ENCODE measurements at places on chromosomes 2 and 18.
A peak's percentile ranks its signal among the peaks of the same experiment; 100 is the strongest.

DNA sequence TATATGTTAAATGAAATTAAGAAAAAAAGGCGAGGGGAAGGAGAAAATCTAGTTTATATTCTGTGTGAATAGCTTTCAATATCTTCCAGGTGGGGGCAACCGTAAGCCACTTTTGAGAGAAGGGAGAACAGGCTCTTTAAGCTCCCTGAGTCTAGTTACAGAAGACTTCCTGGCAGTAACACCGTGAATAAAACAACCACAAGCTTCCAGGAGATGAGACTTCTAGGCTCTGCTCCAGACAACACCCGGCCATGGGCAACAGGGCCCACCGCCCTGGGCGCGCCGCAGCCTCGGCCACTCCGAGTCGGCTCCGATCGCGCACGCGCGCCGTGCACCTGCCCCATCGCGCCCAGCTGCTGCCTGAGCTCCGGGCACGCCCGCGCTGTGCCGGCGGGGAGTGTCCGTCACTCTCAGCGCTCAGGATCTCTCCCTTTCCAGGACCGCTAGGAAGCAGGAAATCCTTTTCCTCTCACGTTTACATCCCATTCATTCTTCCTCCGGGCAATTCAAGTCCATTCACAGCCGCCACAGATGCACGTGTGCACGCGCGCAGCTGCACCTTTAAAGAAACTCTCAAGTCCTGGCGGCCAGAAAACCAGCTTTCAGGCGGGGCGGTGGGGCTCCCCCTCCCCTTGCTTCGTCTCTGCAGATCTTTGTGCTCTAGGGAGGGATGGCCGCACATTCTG lies 19.4 kb upstream of the PAX3 start:
- DNase-seq = no peak

DNA sequence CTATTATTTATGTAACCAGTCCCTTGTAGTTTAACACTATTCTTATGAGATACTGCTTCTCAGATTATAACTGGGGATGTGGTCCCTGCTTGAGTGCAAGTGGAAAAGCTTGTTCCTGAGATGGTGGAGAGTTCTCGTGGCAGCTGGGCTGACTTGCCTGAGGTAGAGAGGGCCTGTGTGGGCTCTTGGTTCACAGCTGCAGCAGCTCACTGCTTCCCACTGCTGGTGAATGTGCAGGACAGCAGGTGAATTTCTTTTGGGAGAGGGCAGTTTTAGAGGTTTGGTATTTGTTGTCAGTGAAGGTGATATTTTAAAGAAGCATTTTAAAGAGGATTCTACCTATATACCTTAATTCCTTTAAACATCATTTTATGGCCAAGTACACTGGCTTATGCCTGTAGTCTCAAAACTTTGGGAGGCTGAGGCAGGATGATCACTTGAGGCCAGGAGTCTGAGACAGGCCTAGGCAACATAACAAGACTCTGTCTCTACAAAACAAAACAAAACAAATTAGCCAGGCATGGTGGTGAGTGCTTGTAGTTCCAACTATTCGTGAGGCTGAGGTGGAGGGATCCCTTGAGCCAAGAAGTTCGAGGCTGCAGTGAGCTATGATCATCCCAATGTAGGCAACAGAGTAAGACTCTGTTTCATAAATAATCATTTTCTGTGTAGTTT lies 94.8 kb downstream of the MTA3 start:
- peak; percentile 43 for DNase-seq

DNA sequence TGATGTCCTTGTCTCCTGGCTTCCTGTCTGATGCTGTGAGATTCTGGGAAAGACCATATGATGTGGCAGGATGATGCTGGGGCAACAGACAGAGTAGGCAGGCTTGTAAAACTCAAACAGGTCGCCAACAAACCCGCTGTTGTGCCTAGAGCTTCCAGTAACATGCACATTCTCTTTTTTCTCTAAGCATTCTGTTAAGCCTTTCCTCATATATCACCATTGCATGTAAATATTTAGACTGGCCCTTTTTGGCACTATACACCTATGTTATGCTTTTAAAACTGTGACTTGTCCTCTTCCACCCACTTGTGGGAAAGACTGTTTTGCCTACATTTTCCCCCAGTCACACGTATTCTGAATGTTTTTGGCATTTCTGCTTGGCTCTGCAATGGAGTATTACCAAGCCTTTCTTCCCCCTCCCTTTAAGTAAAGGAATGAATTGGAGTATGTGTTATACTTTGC lies 250.4 kb upstream of the TANK start:
- no peak for DNase-seq

GRCh38 chr2:2590141-2590540 lies 259.1 kb upstream of the MYT1L start:
- DNase-seq = no peak

DNA sequence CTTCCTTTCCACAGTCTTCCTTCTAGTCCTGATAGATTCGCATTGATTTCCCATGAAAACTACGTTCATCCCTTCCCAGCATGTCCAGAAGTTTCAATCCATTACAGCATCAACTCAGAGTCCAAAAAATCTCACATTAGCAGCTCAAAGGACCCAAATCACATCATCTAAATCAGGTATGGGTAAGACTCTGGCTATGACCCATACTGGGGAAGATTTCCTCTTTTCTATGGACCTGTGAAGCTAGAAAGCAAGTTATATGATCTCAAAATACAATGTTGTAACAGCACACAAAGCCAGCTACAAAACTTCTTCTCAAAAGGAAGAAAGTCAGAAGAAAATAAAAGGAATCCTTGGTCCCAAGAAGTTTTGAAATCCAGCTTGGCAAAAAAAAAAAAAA lies 5.7 kb upstream of the DCC start:
- DNase-seq = no peak

DNA sequence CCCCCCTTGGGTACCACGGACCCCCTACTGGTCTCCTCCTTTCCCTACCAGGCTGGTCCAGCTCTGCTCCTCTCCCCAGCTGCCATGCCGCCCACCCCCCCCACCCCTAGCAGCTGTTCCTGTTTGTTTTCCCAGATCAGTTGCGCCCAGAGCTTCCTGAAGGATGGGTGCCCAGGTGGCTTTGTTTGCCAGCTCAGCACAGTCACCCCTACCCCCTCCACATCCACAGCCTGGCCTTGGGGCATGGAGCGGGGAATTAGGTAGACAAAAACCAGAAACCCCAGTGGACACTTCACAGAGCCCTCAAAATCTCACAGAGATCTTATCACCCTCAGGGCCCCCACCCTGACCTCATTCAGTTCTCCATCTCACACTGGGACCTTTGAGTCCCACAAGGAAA lies 3.7 kb upstream of the CRYBA2 start:
- DNase-seq = no peak

DNA sequence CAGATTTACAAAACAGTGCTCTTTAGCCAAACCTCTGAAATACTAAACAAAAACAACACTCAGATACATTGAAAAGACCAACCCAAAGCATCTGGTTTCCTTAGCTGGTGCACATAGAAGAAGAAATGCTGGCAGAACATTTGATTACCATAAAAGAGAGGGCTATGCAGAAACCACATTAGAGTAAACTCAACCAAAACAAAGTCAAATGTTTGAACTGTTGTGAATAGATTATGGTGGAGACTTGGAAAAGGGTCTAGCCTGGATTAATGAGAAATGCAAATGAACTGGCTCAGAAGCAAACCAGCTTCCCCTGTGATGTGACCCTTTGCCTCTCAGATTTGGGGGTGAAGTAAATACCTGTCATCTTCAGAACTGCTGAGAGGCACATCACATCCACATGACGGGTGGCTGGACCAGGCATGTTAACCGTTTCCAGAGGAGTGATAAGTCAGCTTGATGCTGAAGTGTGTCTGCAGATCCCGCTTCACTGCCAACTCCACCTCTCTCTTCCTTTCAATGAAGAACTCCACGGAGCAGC lies 153.0 kb downstream of the NRP2 start:
- DNase-seq = no peak

- no peak for DNase-seq
Observed at GRCh38 chr2:30664761-30665358, 142.4 kb downstream of the CAPN13 start.

- DNase-seq = no peak
Observed at GRCh38 chr2:207813942-207814341, 44.2 kb upstream of the FZD5 start.

DNA sequence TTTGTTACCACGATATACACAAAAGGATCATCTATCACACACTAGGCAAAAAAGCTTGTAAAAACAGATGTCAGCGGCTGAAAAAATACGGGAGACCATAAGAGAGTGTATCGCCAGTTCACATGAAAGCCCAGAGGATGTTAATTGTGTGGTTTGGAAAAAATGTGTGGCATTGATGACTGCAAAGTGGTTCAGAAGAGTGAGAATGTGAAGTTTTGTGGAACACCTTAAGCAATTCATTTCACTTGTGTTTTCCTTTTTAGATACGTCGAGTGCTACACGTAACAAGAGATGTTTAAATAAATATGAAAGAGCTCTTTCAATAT lies 61.7 kb upstream of the DAPL1 start:
- DNase-seq = no peak

DNA sequence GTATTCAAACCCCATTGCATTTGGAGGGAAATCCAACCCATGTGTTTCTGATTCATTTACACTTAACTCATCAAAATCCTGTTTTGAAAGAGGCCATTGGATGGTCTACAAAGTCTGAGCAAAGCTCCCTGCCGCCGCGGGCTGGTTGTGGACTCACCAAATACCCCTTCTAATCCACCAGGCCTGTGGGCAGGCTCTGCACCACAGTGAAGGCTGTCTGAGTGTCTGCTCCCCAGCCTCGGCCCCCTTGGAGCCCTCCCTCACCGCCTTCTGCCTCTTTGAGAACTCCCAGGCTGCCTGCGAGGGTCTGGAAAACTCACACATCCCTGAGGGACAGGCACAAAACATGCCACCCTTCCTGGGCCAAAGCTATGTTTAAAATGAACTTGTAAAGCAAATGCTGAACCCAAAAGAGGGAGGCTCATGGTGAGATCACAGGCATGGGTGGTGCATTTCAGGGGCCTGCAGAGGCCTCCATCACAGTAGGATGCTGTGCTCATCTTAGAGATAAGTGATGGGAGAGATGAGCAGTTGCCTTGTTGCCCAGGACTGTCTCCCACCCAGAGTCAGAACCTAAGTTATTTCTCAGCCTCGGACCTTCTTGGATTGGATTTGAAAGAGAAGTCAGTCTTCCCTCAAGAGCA lies 225.0 kb downstream of the CYP26B1 start:
- no peak for DNase-seq

- no peak for DNase-seq
Observed at GRCh38 chr2:159933727-159934049, 128.7 kb downstream of the PLA2R1 start.

GRCh38 chr2:1833046-1833445 lies 88.7 kb upstream of the PXDN start:
- DNase-seq = no peak

GRCh38 chr2:210623506-210623905 lies 67.1 kb downstream of the CPS1 start:
- no peak for DNase-seq

DNA sequence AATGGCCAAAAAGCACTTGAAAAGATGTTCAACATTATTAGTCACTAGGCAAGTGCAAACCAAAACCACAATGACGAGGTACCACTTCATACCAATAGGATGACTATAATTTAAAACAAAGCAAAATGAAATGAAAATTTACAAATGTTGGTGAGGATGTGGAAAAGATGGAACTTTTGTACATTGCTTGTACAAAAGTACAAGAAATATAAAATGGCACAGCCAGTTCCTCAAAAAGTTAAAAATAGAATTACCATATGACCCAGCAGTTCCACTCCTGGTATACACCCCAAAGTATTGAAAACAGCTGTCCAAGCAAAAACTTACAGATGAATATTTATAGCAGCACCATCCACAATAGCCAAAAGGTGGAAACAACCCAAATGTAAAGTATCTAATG lies 107.8 kb upstream of the XPO1 start:
- DNase-seq = no peak

DNA sequence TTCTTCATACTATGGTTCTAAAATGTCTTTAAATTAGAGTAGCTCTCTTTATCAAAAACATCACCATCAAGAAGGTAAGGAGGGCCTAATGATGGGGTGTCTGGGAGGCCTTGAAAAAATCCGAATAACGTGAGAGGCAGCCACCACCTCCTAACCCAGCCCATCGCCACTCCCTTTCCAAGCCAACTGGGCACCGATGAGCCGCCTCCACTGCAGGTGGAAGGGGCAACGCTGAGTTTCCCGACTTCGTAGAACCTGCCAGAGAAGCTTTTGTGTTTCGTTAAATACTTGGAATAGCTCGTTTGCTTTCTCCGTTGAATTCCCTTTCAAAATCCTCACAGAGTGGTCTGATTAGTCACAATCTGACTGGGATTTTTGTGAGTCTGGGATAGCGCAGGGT lies 22.0 kb upstream of the RPL31 start:
- DNase-seq = no peak

- no peak for DNase-seq
Observed at GRCh38 chr2:239316562-239317465, 84.0 kb downstream of the HDAC4 start.

DNA sequence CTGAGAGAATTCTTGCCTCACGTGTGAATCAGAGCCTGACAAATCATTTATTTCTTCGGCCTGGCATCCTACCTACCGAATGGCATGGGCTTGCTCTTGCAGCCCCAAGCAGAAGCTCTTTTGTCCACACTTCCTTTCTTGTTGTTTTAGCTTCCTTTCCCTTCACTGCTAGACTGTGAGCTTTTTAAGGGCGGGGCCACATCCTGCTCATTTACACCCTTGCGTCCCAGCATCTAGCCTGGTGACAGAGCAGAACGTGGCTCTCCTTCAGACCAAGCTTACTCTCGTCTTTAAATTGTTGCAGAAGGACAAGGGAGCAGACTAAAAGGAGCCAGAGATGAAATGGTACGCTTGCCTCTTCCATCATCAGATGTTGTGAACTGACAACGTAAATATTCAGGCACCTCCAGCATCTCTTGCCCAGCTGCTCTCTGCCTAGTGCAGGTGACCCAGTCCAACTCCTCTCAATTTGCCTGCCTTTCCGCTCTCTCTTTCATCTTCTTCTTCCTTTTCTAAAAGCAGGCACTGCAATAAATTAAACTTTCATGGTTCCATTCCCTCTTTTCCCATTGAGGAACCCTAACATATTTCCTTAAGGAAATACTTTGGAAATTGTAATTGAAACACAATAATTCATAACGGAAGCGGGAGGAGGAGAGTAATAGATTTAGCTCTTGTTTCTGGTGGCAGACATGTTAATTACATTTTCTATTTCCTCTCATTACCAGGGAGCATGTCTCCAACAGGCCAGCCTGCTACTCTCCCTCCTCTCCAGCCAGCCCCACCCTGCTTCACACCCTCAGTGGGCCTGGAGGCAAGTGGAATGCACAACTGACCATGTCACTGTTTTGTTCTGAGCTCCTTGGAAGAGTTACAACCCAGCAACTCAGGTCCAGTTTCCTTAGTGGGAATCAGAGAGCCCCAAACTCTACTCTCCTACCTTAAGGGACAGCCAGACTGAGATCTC lies 228.1 kb upstream of the TRIB2 start:
- no peak for DNase-seq

GRCh38 chr2:67858886-67859285 lies 203.9 kb downstream of the C1D start:
- DNase-seq = no peak
